ENCODE measurements at places on chromosomes 3 and 15. TPM values are rescaled to one million over a fixed set of nuclear protein-coding genes. Genes with fewer than 3 reads are reported as not detected.

GRCh38 chr15:38207621-38208020, 45.0 kb upstream of the SPRED1 start:
- DNase-seq: no peak

DNA sequence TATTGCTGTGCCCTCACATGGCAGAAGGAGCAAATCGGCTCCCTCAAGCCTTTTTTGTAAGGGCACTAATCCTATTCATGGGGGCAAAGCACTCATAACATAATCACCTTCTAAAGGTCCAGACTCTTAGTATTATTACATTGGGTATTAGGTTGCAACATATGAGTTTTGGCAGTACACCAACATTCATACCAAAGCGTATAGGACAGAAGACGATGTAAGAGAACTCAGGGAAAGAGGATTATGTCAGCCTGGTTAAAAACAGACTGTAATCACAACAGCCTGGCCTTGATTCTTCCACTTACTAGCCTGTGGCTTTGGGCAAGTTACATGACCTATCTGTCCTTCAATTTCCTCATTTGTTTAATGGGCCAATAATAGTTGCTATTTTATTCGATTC, 828.5 kb upstream of the NECTIN3 start:
- no peak for DNase-seq

DNA sequence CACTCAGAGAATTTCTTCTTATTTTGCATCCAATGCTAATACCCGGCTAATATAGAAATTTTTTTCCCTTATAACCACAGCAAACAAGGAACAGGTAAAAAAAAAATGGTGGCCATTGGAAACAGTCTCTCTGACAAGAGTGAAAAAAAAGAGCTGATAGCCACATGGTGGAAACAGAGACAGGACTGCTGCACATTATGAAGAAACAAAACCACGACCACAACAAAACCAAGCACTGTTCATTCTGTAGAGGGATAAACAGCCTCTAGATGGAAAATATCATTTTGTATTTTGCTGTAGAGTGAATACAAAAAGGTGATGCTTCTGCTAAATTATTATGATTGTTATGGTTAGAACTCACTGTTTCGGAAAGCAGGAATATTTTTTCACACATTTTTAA, 686.2 kb downstream of the NLGN1 start:
- DNase-seq: no peak

DNA sequence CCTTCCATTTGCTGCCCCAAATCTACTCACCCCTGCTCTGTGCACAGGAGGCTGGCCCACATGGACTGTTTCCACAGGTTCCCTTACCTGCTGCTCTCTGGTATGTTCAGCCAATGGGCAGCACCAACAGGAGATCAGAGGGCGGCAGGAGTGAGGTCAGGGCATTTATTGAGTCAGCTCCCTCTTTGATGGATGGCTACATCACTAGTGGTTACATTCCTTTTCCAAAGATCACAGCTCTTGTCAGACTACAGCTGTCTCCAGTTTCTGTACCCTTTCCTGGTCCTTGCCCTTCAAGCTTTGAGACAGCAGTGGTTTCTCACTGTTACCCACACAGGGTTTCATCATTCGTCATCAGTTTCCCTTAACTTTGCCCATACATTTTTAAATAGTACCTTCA, 325.1 kb downstream of the SUCLG2 start:
- DNase-seq: no peak

DNA sequence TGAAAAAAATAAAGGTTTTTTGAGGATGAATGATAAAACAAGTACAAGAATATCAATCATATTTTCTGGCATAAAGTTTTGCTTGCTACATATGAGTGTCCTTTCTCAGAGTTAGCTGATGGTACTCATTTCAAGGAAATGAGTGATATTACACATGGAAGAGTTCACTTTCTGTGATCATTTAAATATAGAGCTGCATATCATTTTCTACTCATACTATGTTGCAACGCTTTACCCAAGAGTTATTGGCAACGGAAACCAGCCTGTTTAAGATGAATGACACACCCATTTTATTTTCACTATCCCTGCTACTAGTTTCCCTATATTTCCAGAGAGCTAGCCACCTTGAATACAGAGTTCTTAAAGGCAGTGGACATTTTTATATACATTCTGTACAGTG, 35.4 kb upstream of the RBMS3 start:
- DNase-seq: no peak

- DNase-seq: no peak
These were observed 388.5 kb downstream of the VPS13C start for GRCh38 chr15:61671736-61672135.

DNA sequence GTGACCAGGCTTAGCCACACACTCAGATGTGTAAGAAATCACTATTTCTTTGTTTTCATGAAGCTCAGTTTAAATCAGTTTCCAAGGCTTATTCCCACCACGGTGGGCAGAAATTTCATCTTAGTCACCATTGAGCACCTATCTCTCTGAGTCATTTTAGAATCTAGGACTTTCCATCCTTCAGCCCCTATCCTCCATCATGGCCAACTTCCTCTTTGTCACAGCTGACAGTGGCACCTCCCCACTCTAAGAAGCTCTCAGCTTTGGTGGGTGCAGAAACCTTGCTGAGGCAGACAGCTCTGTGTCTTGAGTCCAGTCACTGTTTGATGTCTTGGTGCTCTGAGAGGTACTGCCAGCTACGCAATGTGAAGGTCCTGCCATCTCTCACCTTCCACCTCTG, 32.9 kb downstream of the SNTN start:
- DNase-seq: no peak

GRCh38 chr15:33179874-33180273, 14.6 kb downstream of the FMN1 start:
- no peak for DNase-seq

DNA sequence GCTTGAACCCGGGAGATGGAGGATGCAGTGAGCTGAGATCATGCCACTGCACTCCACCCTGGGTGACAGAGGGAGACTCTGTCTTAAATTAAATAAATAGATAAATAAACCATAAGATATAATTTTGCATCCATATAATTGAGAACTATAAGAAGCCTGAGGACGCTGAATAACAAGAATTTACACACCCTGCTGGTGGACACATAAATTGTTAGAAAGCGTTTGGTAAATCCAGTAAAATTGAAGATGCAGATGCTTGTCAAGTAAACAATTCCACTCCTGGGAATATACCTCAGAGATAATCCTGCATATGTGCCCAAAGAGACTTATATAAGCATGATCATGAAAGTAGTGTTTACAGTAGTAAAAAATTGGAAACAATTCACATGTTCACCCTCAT, 41.7 kb downstream of the TTC23 start:
- no peak for DNase-seq

- DNase-seq: no peak
These were observed 39.1 kb downstream of the IQGAP1 start for GRCh38 chr15:90427185-90427584.

The ATP10A gene
- total RNA-seq: not detected

DNA sequence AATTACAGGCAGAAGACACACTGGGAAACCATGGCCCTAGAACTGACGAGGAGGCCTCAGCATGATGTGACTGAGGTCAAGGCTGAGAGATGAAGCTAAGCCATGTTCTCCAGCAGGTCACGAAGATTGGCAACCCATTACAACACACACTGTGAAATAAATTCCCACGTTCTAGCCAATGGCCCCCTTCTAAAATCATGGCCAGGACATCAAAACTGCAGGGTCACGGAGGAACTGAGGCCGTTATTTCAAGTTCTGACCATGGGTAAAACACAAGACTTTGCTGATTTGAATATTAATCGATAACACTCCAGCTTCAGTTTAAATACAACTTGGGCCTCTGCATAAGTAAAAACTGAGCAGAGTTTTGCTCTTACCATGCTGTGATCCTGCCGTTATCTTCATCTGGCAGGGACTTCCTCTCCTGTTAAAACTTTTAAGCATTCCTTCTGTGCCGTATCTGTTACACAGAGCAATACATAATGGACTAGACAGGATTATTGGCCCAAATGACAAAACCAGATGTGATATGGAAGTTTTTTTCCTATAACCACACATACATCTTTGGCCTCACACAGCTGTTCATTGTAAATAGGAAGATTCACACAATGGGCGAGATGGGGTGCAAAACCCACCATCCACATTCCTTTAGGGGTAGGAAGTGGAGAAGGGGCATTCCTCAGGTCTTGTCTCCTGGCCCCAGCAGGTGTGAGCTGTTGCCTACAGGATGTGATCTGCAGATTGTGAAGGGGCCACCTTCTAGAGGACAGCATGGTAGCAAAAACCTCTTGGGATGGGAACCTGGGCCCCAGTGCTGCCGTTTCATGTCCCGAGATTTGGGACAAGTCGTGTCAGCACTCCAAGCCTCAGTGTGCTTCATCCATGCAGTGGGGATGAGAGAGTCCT, 207.4 kb downstream of the OPA1 start:
- no peak for DNase-seq

The MAGEL2 gene
- 27.1 TPM for total RNA-seq

Measured in glutamatergic neuron (in vitro differentiated cells).